Ecto neural progenitor cell (in vitro differentiated cells): ENCODE measurements at places on chromosomes 13 and 19.

GRCh38 chr13:100535426-100536135, 53.0 kb downstream of the GGACT start:
- no peak for DNase-seq

GRCh38 chr13:48749144-48749543, 95.4 kb downstream of the CYSLTR2 start:
- no peak for DNase-seq

- no peak for DNase-seq
These were observed 10.3 kb upstream of the KLK3 start for GRCh38 chr19:50844296-50844935.

DNA sequence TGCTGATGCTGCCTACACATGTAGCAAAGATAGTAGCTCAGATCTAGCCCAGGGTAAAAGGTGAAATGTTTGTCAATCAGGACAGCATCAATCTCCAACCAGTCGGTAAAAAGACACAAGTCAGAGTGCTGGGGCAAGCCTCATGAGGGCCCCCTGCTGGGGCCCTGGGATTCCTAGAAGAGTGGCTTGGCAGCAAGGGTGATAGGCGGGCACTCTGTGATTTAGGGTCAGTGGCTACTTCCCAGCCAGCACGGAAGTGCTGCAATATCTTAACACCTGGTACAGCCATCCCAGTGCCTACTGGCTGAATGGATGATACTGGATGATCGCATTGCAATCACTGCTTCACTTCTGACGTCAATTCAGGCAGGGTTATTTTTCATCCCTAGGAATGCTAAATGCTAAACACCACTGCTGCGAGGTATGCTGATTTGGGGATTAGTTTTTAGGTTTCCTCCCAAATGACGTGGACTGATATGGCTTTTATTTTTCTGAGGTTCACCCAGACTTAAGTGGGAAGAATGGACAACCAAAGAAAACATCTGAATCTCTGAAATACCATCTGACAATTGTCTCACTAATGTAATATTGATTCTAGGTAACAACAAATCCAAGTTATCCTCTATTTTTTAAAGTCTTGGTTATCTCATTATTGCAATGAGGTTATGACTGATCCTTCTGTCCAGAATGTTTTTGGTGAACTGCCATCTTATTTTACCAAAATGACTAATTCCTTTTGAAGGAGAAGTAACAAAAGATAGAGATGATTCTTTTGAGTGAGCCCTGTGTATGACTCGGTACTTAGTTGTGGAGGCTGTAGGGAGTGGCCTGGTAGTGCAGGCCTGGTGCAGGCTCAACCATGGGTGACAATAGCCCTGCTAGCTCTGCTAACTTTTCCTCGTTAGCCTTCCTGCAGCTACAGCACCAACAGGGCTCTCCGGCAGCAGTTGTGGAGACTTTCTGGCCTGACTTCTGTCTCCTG, 432.5 kb downstream of the FGF9 start:
- DNase-seq, result no peak

- no peak for DNase-seq
These were observed 197.4 kb downstream of the DLEU7 start for GRCh38 chr13:50646070-50646469.

- DNase-seq, result no peak
These were observed 14.0 kb upstream of the PTOV1 start for GRCh38 chr19:49837009-49837310.

DNA sequence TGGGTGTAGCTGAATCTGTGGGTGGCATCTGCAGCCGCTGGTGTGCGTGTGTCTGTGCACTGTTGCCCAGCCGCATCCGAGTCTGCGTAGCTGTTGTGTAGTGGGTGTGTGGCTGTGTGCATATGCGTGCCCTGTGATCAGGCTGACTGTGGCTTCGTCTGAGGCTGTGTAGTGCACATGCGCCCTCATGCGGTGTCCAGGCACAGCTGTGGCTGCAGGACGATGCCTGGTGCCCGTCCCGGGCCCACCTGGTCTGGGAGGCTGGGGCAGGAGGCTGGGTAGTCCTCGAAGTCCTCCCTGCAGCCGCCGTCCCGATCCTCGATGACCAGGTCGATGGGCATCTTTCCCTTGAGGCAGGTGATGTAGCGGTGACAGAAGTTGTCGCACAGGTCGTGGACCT, 4.9 kb downstream of the MEIS3 start:
- DNase-seq, result no peak

DNA sequence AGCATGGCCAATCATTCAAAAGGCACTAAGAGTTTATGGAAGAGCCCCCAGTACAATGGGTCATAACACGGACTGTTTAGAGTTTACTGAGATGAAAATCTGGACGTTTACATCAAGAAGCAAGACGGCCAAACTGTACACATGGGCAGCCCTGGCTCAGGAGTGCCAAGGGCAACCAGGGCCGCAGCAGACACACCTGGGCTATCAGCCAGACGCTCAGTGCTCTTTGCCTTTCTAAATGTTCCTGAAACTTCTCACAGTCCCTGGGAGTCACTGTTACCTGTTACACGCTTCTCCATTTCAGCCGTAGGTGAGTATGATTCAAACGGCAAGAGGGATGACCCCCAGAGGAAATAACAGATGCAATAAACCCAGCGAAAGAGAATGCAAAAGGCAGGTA, 64.5 kb downstream of the ABCC4 start:
- DNase-seq, result no peak

DNA sequence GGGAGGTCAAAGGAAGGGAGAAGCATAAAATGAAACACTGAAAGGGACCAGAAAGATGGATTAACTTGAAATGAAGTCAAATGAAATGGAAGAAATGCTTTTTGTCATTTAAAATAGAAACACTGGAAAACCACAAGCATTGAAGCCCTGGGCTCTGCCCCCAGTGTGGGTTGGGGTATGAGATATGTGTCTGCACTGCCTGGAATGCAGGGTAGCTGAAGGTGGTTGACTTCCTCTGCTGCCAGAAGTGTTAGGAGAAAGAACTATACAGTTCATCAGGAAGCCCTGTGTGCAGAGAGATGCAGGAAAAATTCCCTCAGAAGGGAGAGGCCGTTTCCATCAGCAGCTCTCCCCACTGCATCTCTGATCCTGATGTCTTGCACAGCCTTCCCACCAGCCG, 69.2 kb downstream of the DHRS12 start:
- DNase-seq, result no peak

- DNase-seq, result no peak
These were observed 19.4 kb upstream of the DHRS12 start for GRCh38 chr13:51823359-51823758.

GRCh38 chr19:45168767-45169351, 8.1 kb upstream of the NKPD1 start:
- no peak for DNase-seq

GRCh38 chr19:15251010-15251748, 18.9 kb upstream of the EPHX3 start:
- DNase-seq, result no peak

DNA sequence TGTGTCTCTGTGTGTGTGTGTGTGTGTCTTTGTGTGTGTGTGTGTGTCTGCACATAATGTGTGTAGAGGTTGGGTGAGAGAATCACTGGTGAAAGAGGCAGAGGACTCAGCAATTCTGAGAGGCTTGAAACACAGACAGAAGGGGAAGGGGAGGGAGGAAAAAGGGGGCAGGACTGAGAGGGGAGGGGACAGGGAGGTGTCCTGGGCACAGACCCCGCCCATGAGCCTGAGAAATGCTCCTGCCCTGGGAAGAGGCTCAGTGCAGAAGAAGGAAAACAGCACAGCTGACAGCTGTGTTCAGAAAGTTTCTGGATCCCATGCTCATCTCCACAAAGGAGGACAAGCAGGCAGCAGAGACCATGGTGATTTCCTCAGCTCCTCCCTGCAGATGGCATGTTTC, 59.1 kb upstream of the CEACAM8 start:
- DNase-seq, result no peak

DNA sequence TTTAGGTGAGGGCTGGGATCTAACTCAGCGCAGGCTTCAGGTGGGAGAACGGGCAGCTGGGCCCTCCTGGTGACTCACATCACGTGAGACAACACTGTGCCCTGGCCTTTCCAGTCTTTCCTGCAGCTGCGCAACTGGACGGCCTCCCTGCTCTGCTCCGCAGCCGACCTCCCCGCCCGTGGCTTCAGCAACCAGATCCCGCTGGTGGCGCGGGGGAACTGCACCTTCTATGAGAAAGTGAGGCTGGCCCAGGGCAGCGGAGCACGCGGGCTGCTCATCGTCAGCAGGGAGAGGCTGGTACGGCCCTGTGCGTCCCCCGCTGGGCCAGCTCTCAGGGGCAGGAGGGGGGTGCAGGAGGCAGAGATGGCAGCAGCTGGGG, 8.8 kb downstream of the SPPL2B start:
- peak; percentile 85 for DNase-seq

DNA sequence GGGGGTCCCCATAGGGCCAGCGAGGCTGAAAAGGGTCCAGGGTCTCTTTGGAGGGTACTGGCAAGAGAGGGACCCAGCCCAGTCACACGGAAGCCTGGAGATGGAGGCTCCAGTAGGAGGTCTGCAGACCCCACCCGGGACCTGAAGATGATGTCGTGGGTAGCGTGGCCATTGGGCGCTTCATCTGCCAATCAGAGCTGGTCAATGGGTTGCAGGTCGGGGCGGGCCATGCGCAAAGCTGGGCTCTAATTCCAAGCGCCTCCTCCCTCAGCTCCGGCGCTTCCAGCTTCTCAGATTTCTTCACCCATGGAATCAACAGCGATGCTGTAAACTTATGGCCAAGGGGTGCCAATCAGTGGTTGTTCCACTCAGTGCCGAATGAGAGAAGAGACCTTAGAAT, 10.9 kb downstream of the SIGLEC12 start:
- no peak for DNase-seq

DNA sequence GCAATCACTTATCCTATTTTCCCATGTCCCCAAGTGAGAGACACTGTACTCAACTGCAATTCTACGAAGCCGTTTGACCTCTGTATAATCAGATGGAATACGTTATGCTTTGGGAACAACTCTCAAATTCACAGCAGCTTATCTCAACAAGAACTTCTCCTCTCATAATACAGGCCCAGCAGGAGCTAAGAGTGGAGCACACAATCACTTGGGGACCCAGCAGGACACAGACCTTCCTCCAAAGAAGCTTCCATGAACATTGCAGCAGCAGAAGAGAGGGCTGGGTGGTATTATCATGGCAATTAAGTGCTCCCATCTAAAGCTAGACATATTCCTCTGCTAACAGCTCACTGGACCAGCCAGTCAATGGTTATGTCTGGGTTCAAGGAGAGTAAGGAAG, 428.3 kb upstream of the MIR17HG start:
- DNase-seq, result no peak

GRCh38 chr13:74687442-74688182, 553.4 kb upstream of the KLF12 start:
- peak; percentile 73 for DNase-seq

DNA sequence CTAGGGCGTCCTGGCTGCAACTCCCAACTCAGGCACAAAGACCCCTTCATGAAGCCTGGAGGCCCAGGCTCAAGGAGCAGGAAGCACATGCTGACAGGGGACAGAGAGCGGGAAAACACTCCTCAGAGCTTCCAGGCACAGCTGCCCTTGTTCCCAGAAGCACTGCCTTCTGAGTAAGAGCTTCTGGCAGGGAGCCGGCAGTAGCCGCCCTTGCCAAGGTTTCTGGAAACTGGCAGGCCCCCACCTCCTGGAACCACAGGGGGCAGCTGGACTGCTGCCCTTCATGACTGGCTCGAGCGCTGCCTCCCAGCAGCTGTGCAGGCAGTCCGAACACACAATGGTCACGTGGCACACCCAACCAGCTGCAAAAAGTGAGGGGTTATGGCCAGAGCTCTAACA, 33.6 kb upstream of the EPHX3 start:
- DNase-seq, result no peak

- DNase-seq, result no peak
These were observed 2.3 kb downstream of the ZNF714 start for GRCh38 chr19:21084343-21084742.

GRCh38 chr13:110298505-110299282, 8.3 kb downstream of the COL4A1 start:
- no peak for DNase-seq

DNA sequence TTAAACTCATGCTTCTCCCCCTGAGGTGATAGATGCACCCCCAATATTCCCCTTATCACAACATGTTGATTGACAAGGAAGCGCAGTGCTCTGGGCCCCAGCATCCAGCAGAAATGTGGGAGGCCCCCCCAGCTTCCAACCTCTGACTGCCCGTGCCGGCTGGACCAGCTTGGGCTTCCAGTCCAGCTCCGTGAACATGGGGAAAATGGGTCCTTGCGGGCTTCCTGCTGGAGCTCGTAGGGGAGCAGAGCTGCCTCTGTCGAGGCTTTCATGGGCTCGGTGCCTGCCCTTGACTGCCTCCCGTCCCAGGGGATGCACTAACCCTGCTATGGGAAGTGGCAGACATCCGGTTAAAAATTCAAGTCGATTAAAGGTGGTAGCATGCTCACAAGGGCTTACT, 188.9 kb downstream of the COL4A1 start:
- DNase-seq, result no peak

- DNase-seq, result no peak
These were observed 3.5 kb upstream of the S1PR5 start for GRCh38 chr19:10520652-10521318.
